EL (cell line): ENCODE measurements at places on chromosomes 16 and 17.

GRCh38 chr17:2755891-2756724 is 6.7 kb upstream of the CCDC92B start:
- DNase-seq = no peak

GRCh38 chr17:82647593-82648164 is 565 bp downstream of the WDR45B start:
- DNase-seq = peak; percentile 41

DNA sequence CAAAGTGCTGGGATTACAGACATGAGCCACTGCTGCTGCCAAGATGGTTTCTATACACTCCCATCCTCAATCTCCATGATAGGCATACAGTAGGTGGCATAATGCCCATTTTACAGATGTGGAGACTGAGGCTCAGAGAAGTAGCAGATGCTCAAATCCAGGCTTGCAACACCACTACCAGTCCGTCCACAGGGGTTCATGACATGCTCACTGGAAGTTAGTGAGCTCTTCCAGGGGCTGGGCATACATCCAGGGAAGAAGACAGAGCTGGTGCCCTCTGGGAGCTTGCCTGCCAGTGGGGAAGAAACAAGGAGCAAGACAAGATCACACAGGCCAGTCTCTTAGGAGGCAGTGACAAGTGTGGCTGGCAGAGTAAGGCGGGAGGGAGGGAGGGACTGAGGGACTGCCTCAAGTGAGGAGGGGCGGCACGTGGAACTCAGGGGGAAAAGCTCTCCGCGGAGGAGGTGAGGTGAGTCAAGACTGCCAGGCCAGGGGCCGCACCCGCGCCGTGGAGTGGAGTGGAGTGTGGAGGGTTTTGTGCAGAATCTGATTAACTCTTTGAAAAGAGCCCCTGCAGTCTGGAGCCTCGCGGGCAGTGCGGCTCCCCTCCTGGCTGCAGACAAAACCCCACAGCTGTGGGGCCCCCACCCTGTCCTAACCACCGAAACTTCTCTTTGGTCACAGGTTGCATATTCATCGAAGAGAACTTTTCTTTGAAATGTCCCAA is 27.9 kb downstream of the SREBF1 start:
- no peak for DNase-seq

- no peak for DNase-seq
Observed at GRCh38 chr16:72836181-72836580, 211.7 kb downstream of the ZFHX3 start.
